ENCODE measurements at places on chromosomes 3 and 15.
A peak's percentile ranks its signal among the peaks of the same experiment; 100 is the strongest.

- DNase-seq, result no peak
Observed at GRCh38 chr3:61357902-61358301, 106.7 kb upstream of the FHIT start.

DNA sequence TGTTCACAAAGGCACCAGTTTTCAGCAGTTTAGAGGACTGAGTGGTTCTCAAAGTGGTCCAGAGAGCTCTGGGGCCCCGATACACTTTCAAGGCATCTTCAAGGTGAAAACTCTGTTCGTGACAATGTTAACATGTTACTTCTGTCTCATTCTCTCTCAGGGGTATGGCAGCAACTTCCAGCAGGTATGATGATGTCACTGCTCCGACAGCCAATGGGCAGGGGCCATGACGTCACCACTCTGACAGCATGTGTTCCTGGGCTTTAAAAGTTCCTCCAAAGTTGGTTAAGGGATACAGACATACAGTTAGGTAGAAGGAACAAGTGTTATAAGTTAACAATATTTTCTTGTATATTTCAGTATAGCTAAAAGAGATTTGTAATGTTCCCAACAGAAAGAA lies 87.9 kb downstream of the KLF15 start:
- DNase-seq, result no peak

- no peak for DNase-seq
Observed at GRCh38 chr3:101377796-101378195, 57.4 kb upstream of the IMPG2 start.

- DNase-seq, result no peak
Observed at GRCh38 chr3:71132995-71133730, 450.4 kb downstream of the FOXP1 start.

DNA sequence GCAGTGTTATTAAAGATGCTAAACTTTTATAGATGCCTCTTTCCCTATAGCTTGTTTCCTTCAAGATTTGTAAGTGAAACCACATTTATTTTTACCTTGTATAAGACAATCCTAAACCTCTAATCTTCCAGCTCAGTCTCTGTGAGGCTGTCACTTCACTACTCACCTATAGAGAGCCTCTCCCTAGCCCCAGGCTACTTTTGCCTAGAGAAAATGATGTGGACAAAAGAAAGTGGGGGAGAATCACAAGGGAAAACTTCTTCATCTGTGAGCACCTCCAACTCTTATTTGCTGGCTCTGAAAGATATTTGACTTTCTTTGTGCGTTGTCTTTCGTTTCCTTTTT lies 74.9 kb upstream of the SCN5A start:
- DNase-seq, result no peak

GRCh38 chr3:38582941-38583645 lies 66.4 kb downstream of the SCN5A start:
- no peak for DNase-seq

DNA sequence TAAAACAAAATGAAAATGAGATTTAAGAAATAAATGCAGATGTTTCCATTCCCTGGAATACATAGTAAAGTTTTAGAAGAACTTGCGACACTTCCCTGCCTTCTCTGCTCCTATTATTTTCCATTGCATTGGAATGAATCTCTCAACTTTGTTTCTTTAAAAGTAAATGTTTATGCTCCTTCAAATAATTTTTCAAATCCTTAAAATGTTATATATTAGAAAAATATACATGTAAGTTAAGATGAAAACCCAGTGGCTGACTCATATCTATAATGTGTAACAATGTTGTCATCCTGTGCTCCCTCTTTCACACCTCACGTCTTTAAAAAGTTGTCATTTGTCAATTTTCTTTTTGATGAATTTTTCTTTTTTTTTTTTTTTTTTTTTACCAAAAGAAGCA lies 3.6 kb downstream of the RBMS3 start:
- no peak for DNase-seq

DNA sequence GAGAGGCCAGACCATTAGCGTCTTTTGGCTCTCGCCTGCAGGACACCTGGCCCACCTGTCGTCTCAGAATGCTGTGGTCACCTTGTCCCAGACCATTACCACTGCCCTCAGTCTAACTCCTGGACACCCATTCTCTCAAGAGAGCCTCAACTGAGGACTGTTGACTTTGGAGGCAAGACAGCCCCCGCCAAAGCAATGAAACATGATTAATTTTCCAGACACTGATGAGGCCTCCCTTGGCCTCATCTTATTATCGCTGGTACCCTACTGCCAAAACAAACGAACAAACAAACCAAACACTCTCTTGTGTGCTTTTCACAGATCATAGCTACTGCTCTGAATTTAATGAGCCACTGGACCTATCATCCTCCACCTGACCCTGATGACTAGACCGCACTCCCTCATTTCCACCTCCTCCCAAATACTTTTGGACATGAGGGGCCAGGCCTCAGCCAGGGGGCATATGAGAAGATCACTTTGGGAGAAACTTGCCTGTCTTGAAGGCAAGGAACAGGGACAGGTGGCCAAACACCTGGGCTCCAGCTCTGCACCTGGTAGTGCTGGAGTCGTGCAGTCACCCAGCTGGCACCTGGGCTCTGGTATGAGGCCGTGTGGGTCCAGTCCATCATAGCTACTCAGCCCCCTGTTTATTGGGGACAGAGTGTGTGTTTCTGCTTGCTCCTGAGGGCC lies 27.6 kb downstream of the ALS2CL start:
- DNase-seq, result no peak

DNA sequence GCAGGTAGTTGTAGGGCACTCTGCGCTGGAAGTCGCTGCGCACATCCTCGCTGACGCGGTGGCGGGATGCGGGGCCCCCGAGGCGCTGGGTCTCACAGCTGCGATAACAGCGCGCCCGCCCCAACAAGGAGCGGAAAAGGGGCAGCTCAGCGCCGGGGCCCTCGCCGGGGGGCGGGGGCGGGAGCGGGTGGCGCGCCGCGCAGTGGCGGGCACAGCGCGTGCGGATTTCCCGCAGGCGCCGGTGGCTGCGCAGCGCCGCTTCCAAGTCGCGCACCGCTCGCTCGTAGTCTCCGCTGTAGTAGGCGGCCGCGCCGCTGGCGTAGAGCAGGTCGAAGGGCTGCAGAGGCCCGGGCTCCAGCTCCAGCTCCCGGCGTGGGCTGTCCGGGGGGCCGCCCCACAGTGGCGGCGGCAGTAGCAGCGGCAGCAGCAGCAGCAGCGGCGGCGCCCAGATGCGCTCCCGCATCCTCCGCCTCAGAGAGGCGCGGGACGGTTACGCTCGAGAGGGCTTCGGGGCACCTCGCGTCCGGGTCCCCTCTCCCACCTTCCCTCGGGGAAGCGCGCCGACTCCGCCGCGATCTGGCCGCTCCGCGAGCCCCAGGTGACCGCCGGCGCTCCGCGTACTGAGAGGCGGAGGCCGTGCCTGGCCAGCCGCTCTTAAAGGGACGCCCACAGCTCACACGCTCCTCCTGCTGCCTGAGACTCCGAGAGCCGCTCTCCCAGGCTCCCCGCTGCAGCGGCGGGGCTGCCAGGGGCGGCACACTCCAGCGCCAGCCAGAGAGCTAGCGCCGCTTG lies at the start of gene P3H2:
Gene P3H2 (minus strand): TSS at position 629 of the 792 bp plus-strand sequence. CDS start 166 bp downstream, at position 463.
- peak; percentile 16 for DNase-seq

DNA sequence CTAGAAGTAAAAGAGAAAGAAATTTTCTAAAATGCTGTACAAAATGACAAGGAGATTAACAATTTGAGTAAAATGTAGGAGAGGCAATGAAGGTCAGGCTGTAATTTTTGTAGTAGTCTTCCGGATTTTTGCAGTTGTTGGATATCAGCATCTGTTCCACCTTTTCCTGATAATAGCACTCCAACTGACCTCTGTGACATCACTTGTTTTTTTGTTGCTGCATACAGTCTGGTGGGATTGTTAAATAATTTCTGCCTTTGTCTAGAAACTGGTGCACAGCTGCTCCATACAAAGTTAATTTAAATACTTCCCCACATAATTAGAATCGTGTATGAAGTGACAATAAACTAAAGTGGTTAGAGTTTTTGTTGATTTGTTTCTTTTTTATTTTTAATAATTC lies 731.4 kb downstream of the PLOD2 start:
- DNase-seq, result no peak

DNA sequence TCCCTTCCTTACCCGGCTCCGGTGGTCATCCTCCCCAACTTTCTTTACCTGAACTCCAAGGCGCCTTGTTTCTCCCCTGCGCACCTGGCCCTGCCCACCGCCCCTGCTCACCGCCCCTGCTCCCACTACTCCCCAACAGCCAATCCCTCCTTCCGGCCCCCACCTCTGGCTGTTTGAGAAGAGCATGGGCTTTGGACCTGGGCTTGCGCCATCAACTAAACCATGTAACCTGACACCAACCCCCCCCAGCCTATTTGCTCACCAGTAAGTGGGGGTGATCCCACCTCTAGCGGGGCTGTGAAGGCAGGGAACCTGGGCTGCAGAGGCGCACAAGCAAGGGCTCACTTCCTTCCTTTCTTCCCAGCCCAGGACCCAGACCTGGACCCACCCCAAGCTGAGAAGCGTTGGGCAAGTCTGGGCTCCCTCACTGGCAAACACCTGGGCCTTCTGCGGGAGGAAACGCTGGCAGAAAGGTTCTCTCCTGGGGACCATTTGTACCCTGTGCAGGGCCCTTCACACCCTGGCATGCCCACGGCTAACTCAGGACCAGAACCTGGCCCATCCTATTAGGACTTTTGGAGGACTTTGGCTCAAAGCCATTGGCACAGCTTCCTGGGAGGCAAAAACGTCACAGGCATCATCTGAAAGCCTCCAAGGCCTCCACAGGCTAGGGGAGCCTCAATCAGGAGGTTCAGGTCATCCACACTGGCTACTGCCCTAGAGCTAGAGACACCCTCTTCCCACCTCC lies at the start of gene PLXNB1:
Gene PLXNB1 (minus strand): TSS at position 127 of the 748 bp plus-strand sequence. CDS start 5,475 bp downstream, outside the sequence.
- peak; percentile 27 for DNase-seq

- no peak for DNase-seq
Observed at GRCh38 chr15:60819860-60820259, 340.9 kb upstream of the ICE2 start.

- DNase-seq, result no peak
Observed at GRCh38 chr3:141875893-141876380, 506 bp upstream of the ATP1B3 start.

DNA sequence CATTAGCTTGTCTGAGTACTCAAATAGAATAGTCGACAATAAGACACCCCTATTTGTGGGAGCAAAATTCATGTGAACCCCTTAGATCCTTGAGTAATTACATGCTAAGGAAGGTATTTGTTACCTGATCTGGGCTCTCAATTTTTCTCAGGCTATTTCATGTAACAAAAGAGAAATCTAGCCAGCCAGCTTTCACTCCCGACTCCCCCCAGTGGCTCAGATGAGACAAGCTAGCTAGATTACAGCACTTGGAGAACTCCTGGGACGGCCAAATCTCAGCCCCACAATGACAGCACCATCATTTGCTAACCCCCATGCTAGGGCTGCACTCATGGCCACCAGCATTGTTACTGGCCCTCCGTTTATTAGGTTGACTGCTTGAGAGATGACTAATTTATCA lies 41.3 kb downstream of the GLDN start:
- no peak for DNase-seq

GRCh38 chr3:14946739-14947099 lies 664 bp upstream of the NR2C2 start:
- no peak for DNase-seq

DNA sequence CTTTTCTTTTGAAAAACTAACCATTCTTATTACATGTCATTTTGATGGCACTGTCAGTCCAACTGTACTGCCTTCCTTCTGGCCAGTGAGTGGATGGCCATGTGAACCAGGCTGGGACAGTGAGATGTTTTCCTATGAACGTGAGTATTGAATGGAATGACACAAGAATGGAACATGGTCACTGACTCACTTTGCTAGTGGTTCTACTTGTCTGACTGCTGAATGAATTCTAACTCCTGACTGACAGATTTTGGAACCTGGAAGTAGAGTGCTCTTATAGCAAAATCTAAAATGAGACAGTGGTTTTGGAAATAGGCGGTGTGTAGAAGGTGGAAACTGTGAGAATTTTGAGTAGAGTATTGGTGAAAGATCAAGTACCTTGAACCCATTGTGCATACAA lies 606.9 kb upstream of the KCNMB2 start:
- no peak for DNase-seq

GRCh38 chr3:38458796-38459498 lies 5.3 kb downstream of the ACVR2B start:
- DNase-seq, result no peak

DNA sequence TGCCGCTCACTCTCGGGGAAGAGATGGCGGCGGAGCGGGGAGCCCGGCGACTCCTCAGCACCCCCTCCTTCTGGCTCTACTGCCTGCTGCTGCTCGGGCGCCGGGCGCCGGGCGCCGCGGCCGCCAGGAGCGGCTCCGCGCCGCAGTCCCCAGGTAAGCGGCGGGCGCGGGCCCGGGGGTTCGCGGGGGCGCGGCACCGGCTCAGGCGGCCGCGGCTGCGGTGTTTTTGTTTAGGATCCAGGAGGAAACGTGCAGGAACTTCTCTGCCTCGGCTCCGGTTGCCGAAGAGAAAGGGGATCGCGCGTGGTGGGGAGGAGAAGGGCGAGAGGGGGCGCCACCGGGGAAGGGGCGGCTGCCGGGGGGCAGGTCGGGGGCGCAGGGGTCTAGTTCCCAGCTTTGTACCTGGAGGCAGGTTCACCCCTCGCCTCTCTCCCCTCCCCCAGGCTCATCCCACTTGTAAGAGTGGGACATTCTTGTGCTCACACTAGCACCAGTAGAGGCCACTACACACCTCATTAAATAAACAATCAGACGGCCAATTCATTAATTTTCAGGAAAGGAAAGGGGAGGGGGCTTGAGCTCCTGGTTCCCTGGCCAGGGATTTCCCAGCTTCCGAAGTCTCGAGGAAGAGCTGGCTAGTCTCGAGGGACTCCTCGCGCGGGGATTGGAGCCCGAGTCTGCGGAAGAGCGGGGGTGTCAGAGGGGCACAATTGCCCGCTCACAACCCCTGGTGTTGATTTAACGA lies 562 bp downstream of the NEO1 start:
- peak; percentile 23 for DNase-seq

DNA sequence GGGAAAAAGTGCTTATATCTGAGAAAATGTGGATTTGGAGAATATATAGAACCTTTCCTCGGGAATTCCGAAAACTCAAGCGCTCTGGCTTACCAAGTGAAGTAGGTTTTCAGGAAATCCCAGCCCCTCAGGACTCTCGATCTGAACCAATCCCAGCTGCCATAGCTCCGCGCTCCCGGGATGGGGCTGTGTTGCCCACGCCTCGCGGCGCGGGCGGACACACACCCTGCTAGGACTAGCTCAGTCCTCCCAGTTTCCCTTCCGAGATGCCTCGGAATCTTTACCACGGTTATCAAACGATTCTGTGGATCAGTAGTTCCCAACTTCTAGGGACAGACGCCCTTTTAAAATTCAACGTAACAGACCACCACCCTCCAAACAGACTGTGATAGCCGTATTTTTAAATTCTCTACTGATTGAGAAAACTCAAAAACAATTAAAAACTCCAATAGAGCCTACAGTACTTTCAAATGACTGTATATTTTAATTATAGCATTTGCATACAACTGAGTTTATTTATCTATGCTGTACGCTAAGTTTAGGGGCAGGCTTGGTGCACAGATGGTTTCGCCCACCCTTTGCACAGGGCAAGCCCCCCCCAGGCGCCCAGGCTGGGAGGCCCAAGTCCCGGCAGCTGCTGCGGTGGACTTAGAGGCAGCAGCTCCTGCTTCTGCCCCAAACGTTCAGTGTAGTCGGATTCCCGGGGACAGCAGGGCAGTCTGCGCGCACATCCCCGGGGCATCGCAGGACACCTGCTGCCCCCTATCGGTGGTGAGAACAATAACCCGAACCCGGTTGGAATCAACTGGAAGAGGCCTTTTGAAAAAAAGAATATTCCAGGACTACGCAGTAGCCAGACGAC lies 52.3 kb downstream of the CCDC54 start:
- DNase-seq, result peak; percentile 54

All from stimulated activated CD4-positive, alpha-beta T cell treated with anti-CD3 and anti-CD28 coated beads, Interleukin-4, amount 100 ng/mL, for 1 hour (primary cell).